Trophoblast cell (in vitro differentiated cells and primary cell): ENCODE measurements at places on chromosomes 7 and 10.

DNA sequence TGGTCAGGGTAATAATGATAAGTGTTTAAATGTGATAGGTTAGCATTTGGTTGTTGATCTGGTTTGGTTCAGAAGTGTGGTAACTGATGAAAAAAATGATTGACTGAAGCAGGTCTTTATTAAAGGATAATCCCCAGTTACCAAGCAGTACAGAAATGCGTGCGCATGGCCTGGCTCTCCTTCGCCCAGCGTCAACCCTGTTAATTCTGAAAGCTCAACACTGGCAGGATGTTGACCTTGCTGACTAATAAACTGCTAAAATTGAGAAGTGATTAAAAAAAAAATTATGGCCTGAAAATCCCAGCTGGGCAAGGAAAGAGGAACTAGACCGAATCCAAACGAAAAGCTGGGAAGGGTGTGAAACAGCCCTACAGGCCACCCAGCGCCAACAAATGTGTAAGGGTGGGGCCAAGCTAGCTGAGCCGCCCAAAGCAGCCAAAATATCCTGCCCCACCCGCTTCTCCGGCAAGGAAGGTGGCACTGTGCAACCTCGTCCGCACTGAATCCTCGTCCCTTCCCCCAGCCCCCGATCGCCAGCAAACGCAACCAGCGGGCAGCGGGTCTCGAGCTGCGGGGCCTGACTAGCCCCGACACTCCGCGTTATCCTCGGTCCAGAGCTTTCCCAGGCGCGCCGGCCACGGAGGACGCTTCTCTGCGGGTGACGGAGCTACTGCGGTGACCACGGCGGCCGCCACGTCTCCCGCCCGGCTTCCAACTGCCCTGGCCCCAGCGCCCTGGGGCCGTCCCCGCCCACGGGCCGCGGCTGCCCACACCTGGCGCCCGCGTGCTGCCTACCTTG, 561 bp downstream of the SHTN1 start:
- peak; percentile 86 for DNase-seq
- peaks cover 11% of the 10 kb centered on the region for H3K4me1 ChIP-seq
- no peaks in the 10 kb centered on the region for H3K27me3 ChIP-seq
- H3K27ac ChIP-seq, result peak overlapping the region; percentile 51
- H3K4me3 ChIP-seq, result peak overlapping the region; percentile 87

DNA sequence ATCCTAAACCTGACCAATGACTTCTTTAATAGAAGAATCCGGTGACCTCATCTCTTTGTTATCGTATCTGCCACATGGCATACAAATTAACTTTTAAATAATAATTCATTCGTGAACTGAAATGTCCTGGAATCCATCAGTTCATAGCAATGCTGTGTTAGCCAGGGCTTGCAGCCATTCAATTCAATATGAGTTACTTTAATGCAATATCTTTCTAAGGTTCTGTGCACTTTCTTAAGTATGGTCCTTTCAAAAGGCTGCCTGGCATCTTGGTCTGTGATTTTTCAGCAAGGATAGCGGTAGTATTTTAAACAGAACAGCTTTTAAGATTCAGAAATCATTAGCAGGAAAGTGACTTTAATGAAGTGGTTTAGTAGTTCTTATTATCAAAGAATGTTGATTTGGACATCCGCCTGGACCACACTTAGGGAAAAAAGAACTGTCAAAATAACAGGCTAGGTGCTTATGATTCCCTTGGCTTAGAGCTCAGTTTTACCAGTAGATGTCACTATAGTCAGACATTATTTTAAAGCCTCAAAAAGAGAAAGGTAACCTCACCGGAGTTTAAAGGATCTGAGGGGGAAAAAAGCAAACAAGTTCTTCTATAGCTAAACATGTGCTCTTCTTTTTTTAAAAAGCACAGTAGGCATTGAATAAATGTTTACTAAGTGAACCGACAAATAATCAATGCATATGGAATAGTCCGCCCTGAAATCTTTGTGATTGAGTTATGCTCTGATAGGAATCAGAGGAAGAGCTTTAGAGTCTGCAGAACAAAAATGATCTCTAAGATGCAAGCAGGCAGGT, 22.7 kb downstream of the SLC35G1 start:
- H3K4me3 ChIP-seq, result no peak overlapping the region
- no peaks in the 10 kb centered on the region for H3K36me3 ChIP-seq
- DNase-seq, result peak; percentile 64
- H3K4me1 ChIP-seq, result no peaks in the 10 kb centered on the region
- H3K27me3 ChIP-seq, result no peaks in the 10 kb centered on the region
- H3K27ac ChIP-seq, result no peak overlapping the region

DNA sequence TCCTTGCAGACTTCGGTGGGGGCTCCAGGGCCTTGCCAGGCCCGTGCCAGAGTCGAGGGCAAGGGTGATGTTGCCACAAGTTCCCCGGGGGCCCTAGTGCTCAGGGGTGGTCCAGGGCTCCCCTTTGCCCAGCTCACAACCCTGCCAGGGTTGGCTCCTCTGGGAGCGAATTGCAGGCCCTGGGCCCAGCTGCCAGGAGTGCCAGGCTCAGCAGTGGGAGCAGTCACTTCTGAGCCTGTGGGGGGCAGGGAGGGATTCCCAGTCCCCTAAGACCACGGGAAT, 43.8 kb downstream of the TCERG1L start:
- H3K27me3 ChIP-seq, result no peaks in the 10 kb centered on the region
- DNase-seq, result no peak
- no peaks in the 10 kb centered on the region for H3K36me3 ChIP-seq
- no peak overlapping the region for H3K27ac ChIP-seq
- no peaks in the 10 kb centered on the region for H3K4me1 ChIP-seq

GRCh38 chr10:68086011-68086410, 10.9 kb upstream of the HERC4 start:
- no peaks in the 10 kb centered on the region for H3K36me3 ChIP-seq
- no peak for DNase-seq
- H3K4me3 ChIP-seq, result no peak overlapping the region
- no peaks in the 10 kb centered on the region for H3K4me1 ChIP-seq

- H3K36me3 ChIP-seq, result peaks cover 8% of the 10 kb centered on the region
- DNase-seq, result peak; percentile 77
- H3K27me3 ChIP-seq, result no peaks in the 10 kb centered on the region
- no peaks in the 10 kb centered on the region for H3K4me1 ChIP-seq
Measured at GRCh38 chr7:16708511-16708910, 45.0 kb upstream of the TSPAN13 start.
